Heart right ventricle (tissue), 16 donors: ENCODE measurements at places on chromosomes 5 and 9. TPM values are rescaled to one million over a fixed set of nuclear protein-coding genes. Genes with fewer than 3 reads are reported as not detected.

DNA sequence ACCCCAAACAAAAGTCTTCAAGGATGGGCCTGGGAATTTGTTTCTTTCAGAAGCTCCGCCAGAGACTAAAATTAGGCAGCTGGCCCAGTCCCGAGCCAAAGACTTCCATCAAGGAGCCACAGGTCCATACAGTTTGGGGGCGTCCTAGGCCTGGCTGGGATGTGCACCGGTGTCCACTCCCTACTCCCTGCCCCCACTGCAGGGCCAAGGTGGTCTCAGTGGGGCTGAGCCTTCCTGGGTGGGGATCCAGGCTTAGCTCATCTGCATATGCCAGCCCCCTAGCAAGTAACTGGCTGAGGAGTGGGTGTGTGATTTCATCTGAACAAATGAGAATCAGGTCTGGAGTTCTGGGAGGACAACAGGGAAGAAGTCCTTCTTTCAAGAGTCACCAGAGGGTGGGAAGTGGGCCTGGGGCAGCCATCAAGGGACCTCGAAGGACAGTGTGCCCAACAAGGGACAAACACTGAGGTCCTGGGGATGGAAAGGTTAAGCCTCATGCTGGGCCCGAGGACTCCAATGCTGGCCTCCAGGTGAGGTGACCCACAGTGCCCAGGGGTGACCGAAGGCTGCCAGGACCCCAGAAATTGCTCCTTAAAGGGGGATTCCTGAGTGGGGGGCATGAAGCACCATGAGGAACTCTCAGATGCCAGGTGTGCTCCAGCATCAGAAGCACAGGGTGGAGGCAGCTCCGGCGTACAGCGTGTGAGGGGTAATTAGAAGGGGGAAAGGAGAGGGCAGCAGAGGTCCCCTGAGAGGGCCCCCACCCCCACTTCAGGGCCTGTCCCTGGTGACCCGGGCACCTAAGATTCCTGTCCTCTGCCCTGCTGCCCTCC lies 91.3 kb downstream of the ZNF354C start:
- peak; percentile 2 for DNase-seq

GRCh38 chr9:82202808-82203207 lies 214.2 kb downstream of the SPATA31D1 start:
- DNase-seq: no peak

Gene NUDT2
- total RNA-seq: 20.3 TPM

Gene NUTM2G
- total RNA-seq: not detected

Gene ENTREP1
- 24.8 TPM for total RNA-seq

DNA sequence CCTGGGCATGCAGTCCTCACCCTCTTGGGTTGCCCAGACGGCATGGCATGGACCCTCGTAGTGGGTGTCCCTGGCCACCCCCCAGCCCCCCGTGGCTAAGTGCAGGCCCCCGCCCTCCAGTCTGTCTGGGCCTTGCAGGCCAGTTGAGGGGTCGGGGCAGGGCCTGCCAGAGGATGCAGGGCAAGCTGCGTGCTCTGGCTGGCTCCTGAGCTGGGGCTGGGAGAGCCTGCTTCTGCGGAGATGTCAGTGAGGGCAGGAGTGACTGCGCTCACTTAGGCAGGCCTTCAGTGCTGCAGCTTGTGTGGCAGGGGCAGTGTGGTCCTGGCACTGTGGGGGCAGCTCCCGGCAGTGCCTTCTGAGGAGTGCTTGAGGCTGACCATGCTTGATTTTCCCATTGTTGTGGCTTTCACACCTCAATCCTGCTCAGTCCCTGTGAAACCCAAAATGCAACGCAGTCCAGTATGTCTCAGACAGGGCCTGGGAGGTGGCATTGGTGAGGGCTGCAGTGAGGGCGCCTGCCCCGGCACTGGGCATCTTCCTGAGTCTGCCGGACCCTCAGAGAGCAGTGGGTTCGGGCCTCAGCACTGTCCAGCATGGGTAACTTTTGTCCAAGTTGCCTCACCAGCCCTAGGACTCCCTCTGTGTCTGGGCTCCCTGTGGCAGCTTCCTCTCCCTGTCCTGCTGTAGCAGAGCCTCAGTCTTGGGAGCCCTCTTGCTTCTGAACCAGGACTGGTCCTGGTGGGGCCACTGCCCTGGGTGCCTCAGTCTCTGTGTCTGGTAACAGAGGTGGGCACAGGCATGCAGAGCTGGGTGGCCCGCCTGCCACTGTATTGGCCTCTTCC lies 93.0 kb downstream of the PHF2 start:
- DNase-seq: no peak

- no peak for DNase-seq
Observed at GRCh38 chr9:112552229-112553056, 65.8 kb downstream of the KIAA1958 start.
